ENCODE measurements at places on chromosomes 11 and 22.
A peak's percentile ranks its signal among the peaks of the same experiment; 100 is the strongest.

DNA sequence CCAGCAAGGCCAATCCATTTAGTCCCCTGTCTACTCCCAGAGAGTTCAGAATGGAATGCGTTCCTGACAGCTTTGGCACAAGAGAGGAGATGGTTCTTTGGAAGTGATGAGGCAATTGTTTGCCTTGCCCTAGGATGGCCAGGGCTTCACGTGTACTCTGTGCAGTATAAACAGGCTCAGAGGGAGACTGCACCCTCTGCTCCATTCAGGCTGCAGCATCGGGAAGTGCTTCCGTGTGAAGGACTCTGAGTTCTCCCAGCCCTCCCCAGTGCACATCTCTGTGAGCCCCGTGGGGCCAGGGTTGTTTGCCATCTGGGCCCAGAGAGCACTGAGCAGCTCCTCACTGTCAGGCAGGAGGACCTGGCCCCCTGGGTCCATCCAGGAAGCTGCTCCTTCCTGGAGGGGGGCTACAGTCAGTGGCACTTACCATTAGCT is 215.3 kb upstream of the TBCEL start:
- DNase-seq, result no peak

DNA sequence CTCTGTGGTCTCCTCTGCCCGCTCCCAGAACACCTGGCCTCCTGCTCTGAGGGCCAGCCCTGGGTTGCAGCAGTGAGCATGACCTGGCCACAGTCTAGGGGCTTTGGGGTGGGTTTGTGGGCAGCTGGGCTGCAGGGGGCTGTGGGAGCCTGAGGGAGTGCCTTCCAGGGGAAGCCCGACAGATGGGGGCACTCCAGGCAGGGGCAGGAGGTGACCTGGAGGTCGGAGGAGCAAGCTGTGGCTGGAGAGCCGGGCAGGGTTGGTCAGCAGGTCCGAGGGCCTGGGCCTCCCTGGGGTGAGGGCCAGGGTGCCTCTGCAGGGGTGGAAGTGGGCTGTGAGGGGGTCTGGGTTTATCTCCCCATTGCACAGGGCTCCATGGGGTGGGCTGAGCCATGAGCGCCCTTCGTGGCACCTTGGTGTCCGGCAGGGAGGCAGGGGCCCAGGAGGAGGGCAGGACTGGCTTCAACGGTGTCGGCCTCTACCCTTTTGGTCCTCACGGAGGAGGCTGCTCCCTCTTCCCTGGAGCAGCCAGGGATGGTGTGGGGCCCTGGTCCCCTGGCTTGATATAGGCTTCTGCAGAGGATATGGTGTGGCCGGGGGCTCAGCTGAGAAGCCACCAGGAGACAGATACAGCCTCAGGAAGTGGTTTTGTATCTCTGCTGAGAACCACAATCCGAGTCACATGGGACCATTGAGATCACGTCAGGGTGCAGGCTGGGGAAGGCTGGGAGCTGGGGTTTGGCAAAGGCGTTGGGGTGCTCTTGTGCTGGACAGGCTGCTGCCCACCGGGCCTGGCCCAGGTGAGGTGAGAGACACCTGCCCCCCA is 22.3 kb downstream of the KCNQ1 start:
- DNase-seq, result peak; percentile 68

- no peak for DNase-seq
These were observed 206.5 kb upstream of the ANO5 start for GRCh38 chr11:21986361-21986760.

DNA sequence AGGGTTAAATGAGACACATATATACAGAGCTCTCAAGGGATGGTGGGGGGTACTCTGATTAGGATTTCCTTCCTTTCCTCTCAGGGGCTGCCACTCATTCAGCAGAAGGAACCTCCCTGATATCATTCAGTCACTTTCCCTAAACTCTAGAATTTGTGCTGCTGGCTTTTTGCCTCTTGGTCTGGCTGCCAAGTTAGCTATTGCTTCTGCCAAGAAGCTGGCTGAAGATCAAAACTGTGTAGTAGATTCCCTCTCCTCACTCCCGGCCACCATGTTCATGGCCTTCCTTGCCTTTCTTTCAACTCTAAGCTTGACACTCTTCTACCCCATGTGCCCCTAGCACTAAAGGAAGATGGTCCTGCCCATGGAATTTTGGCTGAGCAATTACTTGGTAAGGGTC is 18.7 kb downstream of the SLC6A5 start:
- no peak for DNase-seq

DNA sequence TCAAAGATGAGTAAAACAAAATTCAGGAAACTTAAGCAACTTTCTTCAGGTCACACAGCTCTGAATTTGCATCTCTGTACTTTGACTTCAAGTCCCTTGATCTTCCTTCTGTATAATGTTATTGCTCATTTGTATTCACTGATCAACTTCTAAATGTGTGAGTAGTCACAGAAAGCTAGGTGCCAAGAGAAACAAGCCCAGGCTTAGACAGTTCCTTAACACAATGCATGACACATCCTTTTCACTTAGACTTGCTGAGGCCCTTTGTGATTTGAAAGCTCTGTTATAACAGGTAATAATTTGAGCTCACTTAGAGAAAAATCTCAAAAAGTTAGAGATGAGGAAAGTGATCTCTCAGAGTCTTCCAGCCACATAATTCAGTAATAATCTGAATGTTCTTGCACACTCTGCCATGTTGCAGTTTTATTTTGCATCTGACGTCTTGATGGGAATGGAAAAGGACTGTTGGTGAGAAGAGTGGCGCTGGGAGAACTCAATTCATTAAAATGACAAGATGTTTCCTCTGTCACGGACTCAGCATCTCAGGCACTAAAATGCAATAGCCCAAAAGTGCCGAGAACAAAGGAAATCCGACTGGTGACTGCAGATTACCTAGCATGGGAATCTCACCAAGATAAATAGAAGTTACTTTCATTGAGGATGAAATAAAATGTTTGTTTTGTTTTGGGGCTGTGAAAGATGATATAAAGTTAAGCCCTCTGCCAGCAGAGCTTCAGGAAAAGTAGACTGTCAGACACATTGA is 665.3 kb downstream of the OPCML start:
- DNase-seq, result no peak

- DNase-seq, result peak; percentile 21
These were observed 40.9 kb upstream of the LIPT2 start for GRCh38 chr11:74534216-74534945.

Data from KBM-7 (cell line).